ENCODE measurements at places on chromosomes 13 and 19.

DNA sequence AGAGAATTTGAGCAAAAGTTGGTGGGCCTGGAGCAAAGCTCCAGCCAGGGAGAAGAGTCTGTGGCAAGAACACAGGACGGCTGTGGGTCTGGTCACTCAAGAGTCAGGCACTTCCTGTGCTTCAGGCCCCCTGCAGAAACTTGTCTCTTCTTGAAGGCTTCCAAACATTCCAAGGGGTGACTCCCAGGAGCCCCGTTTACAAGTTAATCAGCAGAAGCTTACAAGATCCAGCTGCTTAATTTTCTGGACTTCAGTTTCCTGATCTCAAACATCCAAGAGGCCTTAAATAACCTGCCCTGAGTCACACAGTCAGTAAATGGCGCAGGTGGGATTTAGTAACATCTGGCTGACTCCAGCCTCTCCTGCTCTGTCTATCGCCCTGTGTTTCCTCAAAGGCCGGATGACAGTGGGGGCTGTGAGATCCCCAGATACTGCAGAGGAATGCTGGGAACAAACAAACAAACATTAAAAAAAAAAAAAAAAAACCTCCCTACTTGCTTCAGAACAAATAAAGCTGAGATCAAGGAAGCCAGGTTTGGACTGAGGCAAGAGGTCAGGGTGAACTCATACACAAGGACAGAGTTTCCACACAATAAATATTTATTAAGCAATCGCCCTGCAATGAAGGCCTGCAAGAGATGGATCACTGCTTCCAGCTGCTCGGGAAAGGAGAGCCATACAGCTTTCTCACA lies 175.4 kb upstream of the RFC3 start:
- DNase-seq = peak; percentile 95

GRCh38 chr13:91745967-91746366 lies 347.5 kb downstream of the GPC5 start:
- DNase-seq = no peak

- DNase-seq = peak; percentile 54
These were observed 1.7 kb downstream of the ITM2B start for GRCh38 chr13:48234566-48235340.

DNA sequence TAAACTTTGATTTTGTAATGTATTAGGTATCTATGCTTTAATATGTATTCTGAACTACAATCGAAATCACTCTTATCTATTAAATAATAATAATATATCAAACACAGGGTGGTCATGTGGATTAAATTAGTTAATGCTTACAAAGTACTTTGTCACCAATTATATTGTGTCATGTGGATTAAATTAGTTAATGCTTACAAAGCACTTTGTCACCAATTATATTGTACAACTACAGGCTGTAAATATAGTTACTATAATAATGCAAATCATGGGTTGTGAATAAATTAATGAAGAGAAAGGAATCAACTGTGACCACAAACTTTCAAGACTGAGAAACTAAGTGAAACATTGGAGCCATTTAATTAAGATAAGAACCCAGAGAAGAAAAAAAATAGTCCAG lies 1929.1 kb upstream of the PCDH20 start:
- no peak for DNase-seq

GRCh38 chr19:17687857-17688784 lies at the start of gene UNC13A:
TSS of gene UNC13A (minus strand) at chr19:17688354. CDS start at chr19:17688199, 155 bp downstream.
- DNase-seq = peak; percentile 53

- DNase-seq = no peak
These were observed 5.9 kb upstream of the DCAF15 start for GRCh38 chr19:13946414-13946813.
